ENCODE measurements at places on chromosomes 3 and 15. TPM values are rescaled to one million over a fixed set of nuclear protein-coding genes. Genes with fewer than 3 reads are reported as not detected.

DNAH1 gene
- 14.5 TPM for total RNA-seq

KCNMB2 gene
- 1.7 TPM for total RNA-seq

COL6A5 gene
- total RNA-seq, result 9.4 TPM

FBXO40 gene
- 0.06 TPM for total RNA-seq

SCAANT1 gene
- not detected for total RNA-seq

LRIG1 gene
- total RNA-seq, result 59.3 TPM

Data from lung (tissue), 17 donors.